Activated T-cell treated with anti-CD3 and anti-CD28 coated beads, Interleukin-2, amount 50 U/mL, for 24 hours (primary cell): ENCODE measurements at places on chromosomes 4 and X.

DNA sequence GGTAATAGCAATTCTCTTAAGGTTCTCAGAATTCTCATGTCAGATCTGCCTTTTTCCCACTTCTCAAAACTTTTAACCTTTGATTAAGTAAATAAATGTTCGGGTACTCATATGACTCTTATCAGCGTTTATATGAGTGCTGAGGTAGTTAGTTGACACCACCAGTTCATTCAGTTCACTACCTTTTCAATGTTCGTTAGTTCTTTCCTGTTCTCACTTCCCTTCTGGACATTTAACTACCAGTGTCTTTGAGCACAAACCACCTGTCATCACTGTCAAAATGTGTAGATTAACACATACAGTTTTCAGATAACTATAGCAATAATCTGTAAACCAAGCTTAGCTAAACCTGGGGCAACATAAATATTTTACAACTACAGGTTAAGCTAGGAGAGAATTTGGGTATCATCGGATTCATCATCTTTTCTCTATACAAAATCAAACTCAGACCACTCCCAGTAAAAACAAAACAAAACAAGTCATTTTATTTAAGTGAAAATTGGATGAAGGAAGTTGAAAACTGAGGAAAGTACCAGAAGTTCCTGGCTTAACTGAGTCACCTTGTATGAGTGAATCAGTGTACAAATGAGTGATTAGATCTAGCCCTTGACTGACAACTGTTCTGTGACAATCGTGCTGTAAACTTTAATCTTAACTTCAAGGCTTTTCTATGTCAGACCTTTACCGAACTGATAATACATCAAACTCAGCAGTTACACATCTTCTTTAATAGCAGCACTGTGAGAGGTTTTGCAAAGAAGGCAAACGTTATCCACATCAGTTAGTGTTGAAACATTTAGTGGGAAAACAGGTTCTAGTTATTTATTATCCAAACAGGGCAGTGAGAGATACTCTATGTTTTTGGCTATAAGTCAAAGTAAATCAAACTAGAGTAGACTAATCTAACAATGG lies 41.9 kb downstream of the ARHGEF38 start:
- DNase-seq, result no peak

GRCh38 chr4:5143306-5143861 lies 92.1 kb downstream of the STK32B start:
- no peak for DNase-seq

DNA sequence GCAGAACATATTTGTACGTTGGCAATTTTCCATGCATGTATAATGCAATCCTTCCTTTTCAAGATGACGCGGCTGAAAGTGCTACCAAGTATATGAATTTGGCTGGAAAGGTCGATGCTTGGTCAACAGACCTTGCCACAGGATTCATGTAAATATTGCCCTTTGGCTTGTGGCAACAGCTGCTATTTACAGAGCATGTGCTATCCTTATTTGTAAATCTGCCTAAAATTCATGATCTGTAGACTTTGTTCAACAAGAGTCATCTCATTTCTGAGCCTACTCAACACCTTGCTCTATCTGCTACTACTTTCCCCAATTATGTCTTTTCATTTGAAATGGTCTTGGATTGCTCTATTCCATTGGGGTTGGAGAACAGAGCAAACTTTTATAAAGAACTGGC lies 1.9 kb upstream of the SMARCA1 start:
- no peak for DNase-seq

- DNase-seq, result no peak
These were observed 34.1 kb upstream of the AFF2 start for GRCh38 chrX:148466292-148466691.
